ENCODE measurements at places on chromosomes 7 and 10. TPM values are rescaled to one million over a fixed set of nuclear protein-coding genes. Genes with fewer than 3 reads are reported as not detected.

The MRC1 gene
- 2.1 TPM for total RNA-seq

The H2BK1 gene
- total RNA-seq: not detected

The CFAP70 gene
- 0.25 TPM for total RNA-seq

The GHRHR gene
- not detected for total RNA-seq

The C10orf143 gene
- total RNA-seq: 0.16 TPM

The COL13A1 gene
- 3.1 TPM for total RNA-seq

The NODAL gene
- not detected for total RNA-seq

The MACROH2A2 gene
- total RNA-seq: 0.16 TPM

The AKR1C4 gene
- total RNA-seq: not detected

The SFRP4 gene
- not detected for total RNA-seq

The CARD11 gene
- 0.32 TPM for total RNA-seq

The BAIAP2L1 gene
- 0.31 TPM for total RNA-seq

The LBX1 gene
- not detected for total RNA-seq

The FBXO24 gene
- total RNA-seq: 0.25 TPM

The TSPAN12 gene
- 18.8 TPM for total RNA-seq

The ZNF273 gene
- total RNA-seq: 8.4 TPM

The GNG11 gene
- total RNA-seq: 256 TPM

The RASA4B gene
- total RNA-seq: 8.3 TPM

The SEMA3D gene
- 0.32 TPM for total RNA-seq

The ACTR3C gene
- total RNA-seq: 5.4 TPM
